ENCODE measurements at places on chromosomes 6 and 20.

DNA sequence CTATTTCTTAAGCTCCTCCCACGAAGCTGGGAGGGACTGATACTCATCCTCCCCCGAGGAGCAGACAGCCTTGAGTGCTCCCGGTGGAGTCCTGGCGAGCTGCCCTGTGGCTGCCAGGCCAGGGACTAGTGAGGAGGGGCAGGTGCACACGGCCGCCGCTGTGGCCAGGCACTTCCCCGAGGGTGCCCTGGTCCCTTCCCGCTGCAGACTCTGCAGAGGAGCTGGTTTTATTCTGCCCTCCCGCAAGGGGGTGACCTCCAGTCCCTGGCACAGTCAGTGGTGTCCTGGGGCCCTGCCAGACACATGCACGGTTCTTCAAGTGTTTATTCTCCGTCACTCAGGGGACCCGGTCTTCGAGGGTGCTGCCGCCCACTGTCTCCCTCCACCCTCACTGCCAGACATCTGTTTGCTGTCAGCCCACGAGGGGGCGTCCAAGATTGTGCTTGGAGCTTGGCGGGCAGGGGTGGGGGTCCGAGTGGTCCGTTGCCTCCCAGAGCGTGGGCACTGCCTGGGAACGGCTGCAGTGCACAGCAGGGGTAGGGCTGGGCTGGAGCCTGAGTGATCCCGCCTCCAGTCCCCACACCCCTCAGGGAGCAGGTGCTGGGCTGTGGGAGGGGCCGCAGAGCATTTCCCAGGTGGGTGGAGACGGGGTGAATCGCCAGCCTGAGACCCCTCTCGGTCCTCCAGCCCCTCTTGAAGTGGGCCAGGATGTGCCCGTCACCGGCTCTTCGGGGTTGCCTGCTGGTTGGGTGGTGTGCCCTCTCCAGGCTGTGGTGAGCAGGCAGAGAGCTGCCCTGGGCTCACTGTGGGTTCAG is 3.1 kb upstream of the CABLES2 start:
- peak; percentile 77 for DNase-seq

DNA sequence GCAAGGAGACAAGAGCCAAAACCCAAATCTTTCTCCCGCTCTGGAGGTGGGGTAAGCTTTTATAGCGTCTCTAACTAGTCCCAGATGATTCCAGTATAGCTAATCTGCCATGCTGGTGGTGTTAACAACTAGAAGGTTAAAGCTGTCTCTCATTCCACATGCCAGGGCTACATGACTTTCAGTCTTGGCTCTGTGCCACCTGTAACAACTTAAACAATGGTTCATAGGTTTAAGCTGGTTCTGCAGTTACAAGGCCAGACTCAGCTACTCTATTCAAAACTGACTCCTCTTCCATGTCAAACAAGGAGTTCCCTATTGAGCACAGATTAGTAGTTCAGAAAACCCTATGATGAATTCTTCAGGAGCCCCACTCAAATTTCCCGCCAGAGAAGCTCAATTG is 128.9 kb downstream of the ELOVL4 start:
- DNase-seq, result no peak

DNA sequence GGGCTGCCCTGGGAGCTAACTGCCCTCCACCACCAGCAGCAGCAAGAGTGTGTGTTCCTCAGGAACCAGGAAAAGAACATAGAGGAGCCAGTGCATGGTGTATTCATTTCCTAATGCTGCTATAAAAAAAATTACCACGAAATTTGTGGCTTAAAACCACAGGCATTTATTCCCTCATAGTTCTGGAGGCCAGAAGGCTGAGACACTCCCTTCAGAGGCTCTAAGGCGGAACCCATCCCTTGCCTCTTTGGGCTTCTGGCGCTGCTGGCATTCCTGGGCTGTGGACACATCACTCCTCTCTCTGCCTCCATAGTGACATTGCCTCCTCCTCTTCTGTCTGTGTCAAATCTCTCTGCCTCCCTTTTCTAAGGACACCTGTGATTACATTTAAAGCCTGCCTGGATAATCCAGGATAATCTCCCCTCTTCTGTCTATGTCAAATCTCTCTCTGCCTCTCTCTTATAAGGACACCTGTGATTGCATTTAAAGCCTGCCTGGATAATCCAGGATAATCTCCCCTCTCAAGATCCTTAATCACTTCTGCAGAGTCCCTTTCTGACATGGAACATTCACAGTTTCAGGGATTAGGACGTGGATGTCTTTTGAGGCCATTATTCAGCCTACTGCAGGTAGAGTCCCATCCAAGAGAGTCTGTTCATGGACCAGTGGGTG is 54.7 kb downstream of the NDUFAF5 start:
- no peak for DNase-seq

DNA sequence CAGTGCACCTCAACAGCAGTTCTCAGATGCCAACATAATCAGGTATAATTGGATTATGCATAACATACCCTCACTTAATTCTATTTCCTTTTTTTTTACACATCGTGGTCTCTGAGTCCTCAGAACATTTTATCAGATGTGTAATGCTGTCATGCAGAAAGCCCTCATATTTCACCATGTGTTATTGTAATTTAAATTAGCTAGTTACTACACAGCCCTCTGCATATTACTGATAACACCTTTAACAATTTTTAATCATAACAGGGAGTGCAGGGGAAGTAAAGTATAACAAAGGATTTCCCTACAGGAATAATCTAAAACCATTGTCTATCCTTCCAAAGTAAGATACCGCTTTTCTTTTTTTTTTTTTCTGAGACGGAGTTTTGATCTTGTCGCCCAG is 91.9 kb upstream of the CCDC28A start:
- DNase-seq, result no peak

DNA sequence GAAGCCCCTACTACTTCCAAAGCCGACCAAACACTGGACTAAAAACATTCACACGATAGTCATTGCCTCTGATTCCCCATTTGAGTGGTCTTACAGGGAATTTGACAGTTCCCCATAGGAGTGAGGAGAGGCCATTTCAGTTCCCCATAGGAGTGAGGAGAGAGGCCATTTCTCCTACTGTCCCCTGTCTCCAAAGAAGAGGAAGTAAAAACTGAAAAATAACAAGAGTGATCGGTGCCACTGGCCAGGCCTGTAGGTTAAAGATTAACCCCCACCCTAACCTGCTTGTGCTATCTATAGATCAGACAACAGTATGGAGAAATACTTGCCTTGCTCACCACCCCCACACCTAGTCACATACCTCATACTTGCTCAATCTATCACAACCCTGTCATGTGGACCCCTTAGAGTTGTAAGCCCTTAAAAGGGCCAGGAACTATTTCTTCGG is 204.0 kb upstream of the MOCS1 start:
- no peak for DNase-seq

DNA sequence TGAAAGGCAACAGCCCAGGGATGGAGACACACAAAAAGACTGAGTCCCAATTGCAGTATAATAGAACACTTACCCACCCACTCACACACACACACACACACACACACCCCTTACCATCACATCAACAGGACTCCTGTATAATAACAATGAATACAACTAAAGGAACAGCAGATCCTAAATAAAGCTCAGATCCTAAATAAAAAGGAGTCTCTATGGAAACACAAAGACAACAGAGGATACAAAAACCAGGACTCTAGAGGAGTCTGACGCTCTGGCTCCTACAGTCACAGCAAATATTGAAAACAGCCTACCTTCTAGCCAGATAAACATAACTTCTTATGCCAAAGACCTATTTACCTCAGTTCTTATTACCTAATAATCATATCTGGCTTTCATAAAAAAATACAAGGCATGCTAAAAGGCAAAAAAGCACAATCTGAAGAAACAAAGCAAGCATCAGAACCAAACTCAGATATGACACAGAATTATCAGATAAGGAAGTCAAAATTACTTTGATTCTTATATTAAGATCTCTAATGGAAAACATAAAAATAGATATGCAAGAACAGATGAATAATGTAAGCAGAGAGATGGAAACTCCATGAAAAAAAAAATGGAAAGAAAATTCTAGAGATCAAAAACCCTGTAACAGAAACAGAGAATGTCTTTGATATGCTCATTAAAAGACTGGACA is 134.9 kb downstream of the MMUT start:
- DNase-seq, result no peak

DNA sequence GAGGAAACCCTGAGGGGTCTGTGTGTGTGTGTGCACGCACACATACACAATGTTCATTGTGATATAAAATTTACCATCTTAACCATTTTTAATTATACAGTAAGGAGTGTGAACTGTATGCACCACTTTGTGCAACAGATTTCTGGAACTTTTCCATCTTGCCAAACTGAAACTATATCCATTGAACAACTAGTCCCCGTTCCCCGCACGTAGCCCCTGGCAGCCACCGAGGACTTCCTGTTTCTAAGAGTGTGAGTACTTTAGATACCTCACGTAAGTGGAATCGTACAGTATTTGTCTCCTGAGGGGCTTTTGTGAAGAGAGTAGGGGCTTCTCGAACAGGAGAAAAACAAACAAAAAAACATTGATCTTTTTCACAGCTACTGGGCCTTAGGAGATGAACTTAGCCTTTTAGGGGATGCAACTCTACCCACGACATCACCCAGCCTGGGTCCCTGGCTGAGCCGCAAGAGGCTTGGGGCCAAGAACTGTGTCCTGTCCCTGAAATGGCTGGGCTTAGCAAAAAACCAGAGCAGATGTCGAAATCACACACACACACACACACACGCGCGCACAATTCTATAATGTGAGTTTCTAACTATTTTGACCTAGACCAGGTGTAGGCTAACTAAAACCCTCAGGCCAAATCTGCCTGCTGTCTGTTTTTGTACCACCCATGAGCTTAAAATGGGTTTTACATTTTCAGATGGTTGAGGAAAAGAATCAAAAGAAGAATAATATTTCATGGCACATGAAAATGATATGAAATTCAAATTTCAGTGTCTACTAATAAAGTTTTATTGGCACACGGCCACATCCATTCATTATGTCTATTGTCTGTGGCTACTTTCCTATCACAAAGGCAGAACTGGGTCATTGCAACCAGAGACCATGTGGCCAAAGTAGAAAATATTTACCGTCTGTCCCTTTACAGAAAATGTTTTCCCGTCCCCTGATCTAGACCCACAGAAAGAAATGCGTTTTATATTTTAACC is 144.2 kb downstream of the EYA2 start:
- DNase-seq, result no peak

- DNase-seq, result no peak
These were observed 93.0 kb upstream of the HDAC2 start for GRCh38 chr6:114063956-114064355.

DNA sequence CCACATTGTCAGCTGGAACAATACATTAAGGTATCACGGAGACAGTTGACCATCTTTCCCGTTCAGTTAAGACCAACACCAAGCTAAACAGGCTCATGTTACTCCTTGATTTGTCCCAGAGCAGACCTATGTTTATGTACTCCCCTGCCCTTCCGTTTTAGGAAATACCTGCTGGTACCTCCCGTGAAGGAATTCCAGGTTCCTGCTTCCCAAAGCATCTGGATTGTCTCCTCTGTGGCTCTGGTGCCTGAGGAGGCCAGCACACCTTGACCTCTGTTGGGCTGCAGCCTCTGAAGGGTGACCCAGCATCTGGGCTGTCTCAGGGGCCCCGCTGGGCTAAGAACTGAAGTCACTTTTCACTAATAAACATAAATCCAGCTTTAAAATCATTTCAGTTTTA is 647.8 kb upstream of the MARCKS start:
- DNase-seq, result no peak

GRCh38 chr6:111572216-111572706 is 33.4 kb downstream of the TRAF3IP2 start:
- DNase-seq, result no peak

GRCh38 chr6:41344876-41345275 is 9.5 kb downstream of the NCR2 start:
- no peak for DNase-seq

- DNase-seq, result no peak
These were observed 163.2 kb upstream of the ZNF337 start for GRCh38 chr20:25859649-25860530.

- DNase-seq, result no peak
These were observed 1.7 kb downstream of the SOD2 start for GRCh38 chr6:159691133-159691962.

- DNase-seq, result no peak
These were observed at the start of gene FOXC1 for GRCh38 chr6:1609648-1610496. TSS of gene FOXC1 (plus strand) at chr6:1609915. CDS start at chr6:1610446, 531 bp downstream.

- no peak for DNase-seq
These were observed 3.1 kb upstream of the WFDC5 start for GRCh38 chr20:45118028-45118427.

GRCh38 chr6:114281496-114281895 is 61.3 kb downstream of the HS3ST5 start:
- DNase-seq, result no peak

DNA sequence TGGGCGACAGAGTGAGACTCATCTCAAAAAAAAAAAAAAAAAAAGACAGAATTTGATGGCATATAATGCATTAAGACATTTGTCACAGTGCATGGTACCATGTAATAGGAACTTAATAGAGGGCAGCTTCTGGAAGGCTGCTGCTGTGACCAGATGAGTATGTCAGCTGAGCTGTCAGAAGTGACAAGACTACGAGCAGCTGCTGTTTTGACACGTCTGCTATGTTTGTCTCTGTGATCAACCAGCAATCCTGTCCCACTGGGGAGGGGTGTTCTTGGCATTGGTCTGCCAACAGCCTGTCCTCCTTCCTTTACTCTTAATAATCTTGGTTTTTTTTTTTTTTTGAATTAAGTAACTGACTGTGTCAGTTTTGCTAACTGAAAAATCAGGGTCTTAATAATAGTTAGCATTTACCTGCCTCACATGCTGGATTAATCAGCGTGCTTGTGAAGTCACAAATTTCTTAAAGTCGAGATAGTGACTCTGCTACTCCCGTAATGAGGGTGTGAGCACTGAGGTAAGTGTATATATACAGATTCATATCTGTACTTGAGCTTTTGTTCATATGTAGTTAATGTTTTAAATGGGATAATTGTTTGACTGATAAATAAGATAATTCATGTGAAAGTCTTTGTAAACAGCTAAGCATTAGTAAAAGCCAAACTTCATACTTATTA is 152.4 kb downstream of the BMP2 start:
- no peak for DNase-seq

- DNase-seq, result no peak
These were observed 248.1 kb downstream of the CD109 start for GRCh38 chr6:73943930-73944652.

- no peak for DNase-seq
These were observed 70.4 kb downstream of the AKAP7 start for GRCh38 chr6:131205481-131206244.

DNA sequence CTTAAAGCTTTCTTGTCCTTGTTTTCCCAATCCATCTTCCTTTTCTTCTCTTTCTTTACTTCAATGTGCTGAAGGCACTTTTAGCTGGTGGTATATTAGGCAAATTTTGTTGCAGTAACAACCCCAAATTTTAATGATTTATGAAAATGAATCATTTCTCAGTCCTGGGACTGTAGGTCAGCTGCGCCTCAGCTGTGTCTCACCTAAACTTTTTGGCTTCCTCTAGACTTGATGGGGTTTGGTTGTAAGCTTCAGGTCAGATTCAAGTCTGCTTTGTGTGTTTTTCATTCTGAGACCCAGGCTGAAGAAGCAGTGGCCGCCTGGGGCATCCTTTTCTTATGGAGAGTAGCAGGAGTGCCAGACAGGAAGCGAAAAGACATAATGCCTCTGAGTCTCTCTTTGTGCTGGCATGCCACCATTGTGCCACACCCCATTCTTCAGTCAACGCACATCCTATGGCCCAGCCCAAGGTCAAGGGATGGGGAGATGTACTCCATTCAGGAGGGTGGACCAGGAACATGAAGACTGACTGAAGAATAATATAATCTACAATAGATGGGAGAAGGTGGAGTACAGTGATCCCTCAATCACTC is 28.9 kb upstream of the CD83 start:
- no peak for DNase-seq

All from D721Med (cell line).